ENCODE measurements at places on chromosomes 2 and 18.

DNA sequence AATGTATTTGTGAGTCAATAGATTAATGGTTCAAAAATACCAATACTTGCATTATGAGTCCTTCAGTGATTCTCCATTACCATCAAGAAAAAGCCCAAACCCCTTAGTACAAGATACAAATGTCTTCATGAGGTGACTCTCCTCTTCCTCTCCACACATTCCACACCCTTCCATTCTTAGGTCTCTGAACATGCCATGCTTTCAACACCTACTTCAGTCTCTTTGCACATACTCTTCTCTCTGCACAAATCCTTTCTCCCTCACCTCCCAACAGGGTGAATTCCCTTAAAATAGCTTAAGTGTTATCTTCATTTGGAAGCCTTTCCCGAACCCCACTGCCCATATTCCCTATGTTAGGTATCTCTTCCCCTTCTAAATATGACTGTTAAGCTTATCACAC is 131.9 kb downstream of the ERBB4 start:
- no peak for DNase-seq

DNA sequence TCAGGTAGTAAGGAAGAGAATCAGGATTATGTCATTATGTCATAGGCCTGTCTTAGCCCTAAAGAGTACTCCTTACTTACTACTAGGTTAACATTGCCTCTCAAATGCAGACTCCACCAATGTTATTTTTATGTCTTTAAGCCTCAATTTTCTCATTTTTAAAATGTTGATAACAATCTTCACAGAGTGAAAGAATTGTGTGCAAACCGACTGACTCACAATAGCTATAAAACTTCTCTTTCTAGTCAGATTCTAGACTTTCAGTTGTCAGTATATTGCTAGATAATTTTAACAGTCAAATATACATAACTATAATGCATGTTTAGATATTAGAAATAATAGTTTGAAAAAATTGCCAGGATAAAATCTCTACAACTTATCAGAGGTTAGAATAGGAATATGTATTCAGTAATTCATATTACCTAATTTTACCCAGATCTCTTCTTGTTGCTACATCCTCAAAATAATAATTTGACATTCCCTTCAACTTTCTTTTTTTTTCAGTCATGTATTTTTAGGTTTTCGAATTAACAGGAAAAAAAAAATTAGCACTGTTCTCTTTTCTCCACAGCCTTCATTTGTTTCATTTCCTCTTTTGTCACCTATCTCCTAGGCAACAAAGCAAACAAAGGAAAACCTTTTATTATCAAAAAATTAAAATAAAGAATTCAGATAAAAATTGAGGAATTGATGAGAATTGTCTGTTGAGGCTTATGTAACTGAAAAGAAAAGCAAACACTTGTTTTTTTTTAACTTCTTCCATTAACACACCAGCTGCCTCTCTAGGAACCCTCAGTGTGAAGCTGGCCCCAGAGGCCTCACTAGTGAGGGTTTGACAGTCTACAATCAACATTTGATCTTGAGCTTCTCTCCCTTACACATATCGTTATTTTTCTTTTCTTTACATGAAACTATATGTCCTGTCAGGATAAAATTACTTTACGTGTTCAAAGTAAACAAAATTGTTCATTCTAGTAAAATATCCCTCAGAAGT is 279.0 kb downstream of the CALCRL start:
- no peak for DNase-seq

DNA sequence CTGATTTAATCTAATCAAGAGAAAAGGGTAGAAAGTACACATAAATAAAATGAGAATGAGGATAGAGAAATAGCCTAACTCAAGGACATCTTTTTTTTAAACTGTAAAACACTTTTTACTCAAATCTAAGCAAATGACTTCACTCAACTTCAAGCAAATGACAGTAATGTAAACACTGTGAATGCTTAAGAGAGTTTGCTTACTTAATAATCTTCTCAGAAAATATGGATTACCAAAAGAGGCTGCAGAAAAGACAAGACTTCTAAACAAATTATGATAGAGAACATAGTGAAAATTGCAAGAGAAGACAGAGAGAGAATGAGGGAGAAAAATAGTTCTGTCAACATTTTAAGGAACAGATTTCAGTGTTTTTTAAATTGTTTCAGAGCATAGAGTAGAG is 52.5 kb downstream of the FAM124B start:
- no peak for DNase-seq

DNA sequence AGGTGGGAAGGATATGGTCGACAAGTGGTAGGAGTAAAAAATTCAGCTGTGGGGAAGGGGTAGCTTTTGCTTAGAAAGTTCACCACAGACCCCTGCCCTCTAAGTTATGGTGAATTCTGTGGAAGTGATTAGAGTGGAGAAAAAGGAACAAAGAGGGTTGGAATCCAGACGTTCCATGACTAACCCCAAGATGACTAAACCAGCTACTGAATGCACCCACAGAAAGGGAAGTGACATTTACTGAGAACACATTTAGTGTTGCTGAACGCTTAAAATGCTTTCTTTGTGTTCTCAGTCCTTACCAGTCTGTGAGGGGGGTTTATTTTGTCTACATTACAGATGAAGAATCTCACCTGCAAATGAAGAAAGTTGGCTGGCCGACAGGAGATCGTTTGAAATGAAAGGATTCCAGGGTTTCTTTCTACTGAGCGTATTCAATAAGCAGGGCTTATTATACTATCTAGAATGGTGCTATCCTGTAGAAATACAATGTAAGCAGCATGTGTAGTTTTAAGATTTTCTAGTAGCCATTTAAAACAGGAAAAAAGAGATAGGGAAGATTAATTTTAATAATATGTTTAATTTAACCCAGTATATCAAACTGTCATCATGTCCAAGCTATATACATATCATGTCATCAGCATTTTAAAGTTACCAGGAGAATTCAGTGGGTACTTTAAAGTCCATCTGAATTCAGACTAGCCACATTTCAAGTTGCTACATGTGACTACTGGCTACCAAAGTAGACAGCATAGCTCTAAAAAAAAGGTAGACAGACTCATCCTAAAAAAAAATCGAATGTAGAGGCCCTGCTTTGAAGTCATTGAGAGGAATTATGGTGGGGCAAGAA is 60.1 kb downstream of the LIMS1 start:
- peak; percentile 97 for DNase-seq

- DNase-seq, result no peak
Observed at GRCh38 chr2:137437386-137437785, 526.9 kb upstream of the HNMT start.

DNA sequence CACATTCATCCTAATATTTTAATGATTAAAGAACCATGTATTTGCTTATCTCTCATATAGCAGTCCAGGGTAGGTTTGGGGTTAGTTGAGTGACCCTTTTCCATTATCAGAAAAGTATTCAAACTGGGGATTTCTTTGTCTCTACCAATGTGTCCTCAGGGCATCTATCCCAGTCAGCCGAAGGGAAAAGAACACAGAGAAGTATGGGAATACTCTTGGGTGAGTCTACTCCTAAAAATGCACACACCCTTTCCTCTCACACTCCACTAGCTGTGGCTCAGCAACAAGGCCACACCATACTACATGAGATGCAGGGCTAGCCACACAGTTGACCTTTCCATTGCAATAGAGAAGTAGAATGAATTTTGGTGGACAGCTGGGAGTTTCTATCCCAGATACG is 114.3 kb downstream of the NXPH2 start:
- DNase-seq, result no peak

- peak; percentile 83 for DNase-seq
Observed at GRCh38 chr2:38765149-38765548, 12.9 kb upstream of the GEMIN6 start.

GRCh38 chr2:203811491-203812221 is 55.9 kb upstream of the CTLA4 start:
- DNase-seq, result peak; percentile 93

GRCh38 chr18:49392352-49392751 is 68.1 kb downstream of the DYM start:
- DNase-seq, result no peak

DNA sequence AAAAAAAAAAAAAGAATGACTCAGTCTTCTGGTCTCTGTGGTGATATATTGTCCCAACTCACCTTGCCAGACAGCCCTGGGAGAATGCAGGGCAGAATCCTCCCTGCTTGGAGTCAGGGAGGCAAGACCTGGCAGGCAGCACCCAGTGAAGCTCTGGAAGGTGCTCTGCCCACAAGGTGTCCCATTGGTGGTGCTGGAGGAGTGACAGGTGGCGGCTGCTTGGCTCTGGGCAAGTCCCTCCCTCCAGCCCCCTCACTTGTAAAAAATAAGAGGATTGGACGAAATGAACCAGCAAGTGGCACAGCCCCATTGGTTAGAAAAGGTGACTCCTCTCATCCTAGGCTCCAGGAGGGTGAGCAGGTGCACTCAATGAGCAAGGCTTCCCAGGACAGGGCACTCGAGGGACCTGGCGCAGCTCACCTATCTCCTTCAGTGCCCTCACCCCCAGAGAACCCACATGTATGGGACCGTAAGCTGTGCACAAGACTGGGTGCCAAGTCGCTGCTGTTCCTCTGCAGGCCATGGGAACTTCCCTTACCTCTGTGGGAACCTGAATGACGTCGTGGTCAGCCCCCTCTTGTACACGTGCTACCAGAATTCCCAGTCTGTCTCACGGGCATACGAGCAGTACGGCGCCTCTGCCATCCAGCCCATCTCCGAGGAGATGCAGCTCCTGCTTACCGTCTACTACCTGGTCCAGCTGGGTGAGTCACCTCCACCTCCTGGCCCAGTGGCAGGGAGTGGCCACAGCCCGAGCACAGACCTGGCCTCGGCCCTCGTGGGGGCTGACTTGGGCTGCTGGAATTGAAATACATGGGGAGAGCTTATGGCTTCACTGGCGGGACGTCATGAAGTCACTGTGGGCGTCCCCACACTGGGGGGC is 54.6 kb downstream of the GREB1 start:
- no peak for DNase-seq

- no peak for DNase-seq
Observed at GRCh38 chr2:201132518-201132917, 16.6 kb downstream of the CFLAR start.

- no peak for DNase-seq
Observed at GRCh38 chr2:71989671-71990070, 158.0 kb downstream of the CYP26B1 start.

GRCh38 chr2:44121899-44122298 is 46.8 kb upstream of the PPM1B start:
- DNase-seq, result no peak

DNA sequence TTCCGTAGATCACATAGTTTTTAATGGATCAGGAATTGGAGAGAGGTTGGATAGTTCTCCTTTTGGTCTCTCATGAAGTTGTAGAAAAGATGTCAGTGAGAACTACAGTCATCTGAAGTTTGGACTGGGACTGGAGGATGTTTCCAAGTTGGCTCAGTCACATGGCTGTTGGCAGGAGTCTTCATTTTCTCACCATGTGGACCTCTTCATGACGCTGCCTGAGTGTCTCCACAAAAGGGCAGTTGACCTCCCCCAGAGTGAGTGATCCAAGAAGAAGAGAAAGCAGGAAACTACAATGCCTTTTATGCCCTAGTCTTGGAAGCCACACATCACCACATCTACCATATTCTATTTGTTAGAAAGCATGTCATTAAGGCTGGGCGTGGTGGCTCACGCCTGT is 171.7 kb downstream of the EPHA4 start:
- no peak for DNase-seq

DNA sequence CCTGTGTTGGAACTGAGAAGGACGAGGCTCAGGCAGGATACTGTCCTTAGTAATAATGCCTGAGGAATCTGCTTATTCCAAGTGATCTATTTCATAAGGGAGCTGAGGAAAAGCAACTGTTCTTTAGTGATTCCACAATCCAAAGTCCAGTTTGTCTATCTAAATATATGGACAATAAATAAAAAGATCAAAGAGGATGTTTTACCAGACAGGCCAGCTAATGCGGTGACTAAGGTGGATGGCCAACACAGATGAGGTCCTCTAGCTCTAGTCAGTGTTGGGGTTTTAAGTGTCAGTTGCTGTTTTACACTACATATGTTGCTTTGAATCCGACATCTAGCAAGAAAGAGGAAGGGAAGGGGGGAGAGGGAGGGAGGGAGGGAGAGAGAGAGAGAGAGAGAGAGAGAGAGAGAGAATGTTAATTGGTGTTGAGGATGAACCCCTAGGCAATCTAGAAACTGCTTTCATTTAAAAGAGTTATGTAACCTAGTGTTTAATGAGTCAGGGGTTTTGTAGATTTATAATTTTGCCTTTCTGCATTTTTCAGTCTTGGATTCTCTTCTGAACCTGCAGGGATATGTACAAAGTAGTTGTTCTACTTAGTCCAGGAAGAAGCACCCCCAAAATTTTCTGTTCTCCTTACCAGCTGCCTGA is 27.0 kb upstream of the SCN1A start:
- no peak for DNase-seq

DNA sequence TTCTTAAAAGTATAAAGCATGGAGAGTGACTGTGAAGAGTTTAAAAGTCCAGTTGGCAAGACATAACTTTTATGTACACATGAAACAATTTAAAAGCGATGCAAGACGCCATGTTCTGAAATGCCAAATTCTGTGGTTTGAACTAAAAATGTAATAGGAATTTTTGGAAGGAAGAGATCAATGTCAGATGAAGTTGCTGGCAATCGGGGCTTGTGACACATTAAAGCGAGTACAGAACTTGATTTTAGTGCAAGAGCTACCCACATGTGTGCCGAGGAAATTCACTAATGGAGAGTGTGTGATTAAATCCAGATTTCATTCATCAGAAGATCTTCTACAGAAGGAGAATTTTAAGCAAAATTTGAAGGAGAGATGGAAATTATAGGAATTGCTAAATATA is 220.2 kb upstream of the CCDC68 start:
- DNase-seq, result peak; percentile 76

DNA sequence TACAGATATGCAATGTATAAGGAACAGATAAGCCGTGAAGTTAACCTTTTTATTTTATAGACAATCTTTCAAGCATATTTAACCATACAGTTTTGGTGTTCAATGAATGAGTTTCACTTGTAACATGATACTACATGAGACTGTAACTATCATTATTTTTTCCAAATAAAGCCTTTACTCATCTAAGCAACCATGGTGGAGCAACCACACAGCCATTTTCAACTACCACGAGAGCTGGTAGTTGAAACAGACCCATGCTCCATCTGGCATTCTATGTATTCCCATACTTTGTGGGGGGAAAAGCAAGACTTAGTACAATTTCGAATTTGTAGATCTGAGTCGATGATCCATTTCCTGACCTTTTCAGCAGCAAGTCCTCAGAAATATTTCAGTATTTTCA is 159.3 kb upstream of the RND3 start:
- peak; percentile 20 for DNase-seq

DNA sequence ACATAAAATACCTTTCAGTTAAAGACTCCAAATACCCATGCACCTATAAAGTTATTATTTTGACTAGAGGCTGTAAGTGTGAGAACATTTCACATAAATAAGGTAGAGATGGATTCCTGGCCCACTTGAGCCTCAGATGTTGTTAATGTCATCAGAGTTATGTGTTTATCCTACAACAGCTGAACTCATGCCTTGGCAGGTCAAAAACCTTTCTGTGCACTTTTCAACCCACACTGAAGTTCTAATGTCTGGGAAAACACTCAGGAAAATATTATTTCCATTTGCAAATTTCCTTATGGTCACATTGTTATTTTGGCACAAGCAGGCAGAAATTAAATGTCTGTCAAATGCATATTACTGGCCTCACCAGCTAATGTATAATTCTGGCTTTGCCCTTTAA is 209.2 kb downstream of the LNPK start:
- DNase-seq, result no peak

Measured in fibroblast of skin of abdomen (primary cell).